ENCODE measurements at places on chromosomes 12 and 14.

DNA sequence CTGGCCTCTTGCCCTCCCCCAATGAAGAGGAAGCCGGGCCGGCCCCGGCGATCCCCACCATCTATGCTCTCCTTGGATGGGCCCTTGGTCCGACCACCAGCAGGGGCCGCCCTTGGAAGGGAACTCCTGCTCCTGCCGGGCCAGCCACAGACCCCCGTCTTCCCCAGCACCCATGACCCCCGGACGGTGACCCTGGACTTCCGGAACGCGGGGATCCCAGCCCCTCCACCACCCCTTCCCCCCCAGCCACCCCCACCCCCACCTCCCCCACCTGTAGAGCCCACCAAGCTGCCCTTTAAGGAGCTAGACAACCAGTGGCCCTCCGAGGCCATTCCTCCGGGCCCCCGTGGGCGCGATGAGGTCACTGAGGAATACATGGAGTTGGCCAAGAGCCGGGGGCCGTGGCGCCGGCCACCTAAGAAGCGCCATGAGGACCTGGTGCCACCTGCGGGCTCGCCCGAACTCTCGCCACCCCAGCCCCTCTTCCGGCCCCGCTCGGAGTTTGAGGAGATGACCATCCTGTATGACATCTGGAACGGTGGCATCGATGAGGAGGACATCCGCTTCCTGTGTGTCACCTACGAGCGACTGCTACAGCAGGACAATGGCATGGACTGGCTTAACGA lies 19.4 kb downstream of the SETD1B start:
- DNase-seq, result no peak

DNA sequence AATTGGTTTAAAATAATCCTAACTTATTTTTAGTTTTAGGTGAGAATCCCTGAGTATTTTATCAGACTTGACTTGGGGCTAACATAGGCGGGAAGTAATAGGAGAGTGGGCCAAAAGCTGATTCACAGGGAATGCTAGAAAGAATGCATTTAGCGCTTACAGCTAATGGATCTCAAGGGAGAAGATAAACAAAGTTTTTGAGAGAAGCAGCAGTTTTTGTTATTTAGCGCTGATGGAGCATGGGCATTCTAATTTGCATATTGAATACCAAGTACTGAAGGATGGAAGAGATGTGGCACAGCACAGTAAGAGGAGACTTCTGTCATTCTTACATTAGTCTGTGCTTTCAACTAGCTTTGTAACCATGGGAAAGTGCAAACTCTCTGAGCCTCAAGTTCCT lies 436.0 kb upstream of the FBXO33 start:
- DNase-seq, result no peak

- DNase-seq, result no peak
Observed at GRCh38 chr12:106125351-106126095, 13.2 kb downstream of the NUAK1 start.

- no peak for DNase-seq
Observed at GRCh38 chr12:4478933-4479332, 33.3 kb upstream of the FGF6 start.

DNA sequence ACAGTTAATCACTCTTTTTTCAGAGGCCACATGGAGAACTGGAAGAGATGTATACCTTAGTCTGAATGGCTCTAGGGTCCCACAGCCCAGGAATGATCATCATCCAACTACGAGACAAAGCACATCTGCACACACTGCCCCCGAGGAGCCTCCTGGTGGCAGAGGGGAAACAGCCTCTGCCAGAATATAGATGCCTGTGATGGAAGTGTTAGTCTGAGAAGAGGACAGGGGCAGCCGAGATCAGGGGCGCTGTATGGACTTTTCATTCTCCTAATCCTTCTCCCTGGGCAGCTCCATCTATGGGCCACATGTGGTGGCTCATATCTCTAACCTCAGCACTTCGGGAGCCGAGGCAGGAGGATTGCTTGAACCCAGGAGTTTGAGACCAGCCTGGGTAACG lies 82.8 kb upstream of the CAPRIN2 start:
- DNase-seq, result no peak

DNA sequence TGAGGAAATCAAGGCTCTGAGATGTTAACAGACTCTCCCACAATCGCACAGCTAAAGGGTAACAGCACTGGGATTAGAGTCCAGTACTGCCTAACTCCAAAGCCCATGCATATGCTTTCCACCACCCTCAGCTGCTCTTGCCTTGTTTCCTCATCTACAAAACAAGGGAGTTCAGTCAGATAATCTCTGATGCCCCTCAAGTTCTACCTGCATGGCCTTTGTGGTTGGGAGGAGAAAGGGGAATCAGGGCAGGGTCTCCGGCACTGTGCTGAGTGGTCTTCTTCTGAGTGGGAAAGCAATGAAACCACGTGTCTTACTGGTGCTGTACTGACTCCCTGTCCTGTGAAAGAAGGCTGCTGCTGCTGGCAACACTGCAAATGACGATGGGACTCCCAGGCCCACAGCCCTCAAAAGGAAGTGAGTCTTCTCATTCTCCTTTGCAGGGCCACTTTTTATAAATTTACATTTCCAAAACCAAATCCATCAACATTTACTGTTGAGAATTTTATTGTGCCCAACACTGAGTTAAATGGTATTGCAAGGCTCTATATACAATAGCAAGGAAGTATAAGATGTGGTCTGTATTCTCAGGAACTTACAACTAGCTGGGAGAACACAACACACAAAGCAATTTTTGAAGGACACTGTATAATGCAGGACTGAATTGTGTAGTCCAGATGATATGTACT lies 19.7 kb upstream of the DUSP16 start:
- no peak for DNase-seq

DNA sequence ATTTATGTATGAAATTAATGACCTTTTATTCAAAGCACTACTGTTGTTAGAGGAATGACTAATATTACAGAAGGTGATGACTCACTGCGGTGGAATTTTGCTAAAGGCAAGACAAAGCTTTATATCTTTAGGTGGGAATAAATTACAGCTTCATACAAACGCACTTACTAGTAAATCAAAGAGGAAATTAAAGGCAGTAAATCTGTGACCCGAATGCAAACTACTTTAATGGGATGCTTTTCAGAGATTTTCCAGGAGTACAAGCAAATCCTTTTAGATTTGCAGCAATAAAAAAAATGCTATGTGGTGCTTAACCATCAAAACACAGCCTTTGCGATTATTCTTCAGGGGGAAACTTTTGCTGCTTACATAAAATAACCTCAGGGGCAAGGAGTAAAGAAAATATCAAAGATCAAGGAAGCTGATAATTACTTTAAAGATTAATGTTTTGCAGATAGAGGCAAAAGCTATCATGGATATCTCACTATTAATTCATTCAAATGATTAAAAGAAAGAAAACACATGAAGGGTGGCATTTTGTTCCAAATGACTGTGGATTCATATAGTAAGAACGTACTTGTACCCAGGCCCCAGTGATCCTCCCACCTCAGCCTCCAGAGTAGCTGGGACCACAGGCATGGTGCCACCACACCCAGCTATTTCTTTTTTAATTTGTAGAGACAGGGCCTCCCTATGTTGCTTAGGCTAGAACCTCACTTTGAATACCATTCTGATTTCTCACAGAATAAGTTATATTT lies 98.9 kb downstream of the DENND5B start:
- DNase-seq, result no peak

DNA sequence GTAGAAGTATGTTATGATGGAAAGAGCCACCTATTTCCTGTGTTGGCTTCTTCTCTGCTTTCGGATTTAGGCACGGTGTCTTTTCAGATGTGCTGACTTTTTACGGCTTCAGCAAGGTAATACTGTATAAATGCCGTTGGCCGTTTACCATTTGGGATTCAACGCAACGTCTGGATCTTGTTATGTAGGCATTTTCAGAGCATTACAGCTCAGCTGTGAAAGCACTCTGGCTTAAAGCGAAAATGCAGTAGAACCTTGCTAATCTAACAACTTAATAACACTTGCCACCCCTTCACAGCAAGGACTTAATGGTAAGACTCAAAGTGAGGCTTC lies 229.9 kb downstream of the EFCAB11 start:
- DNase-seq, result no peak

GRCh38 chr14:49930720-49931119 lies 37.8 kb downstream of the ARF6 start:
- no peak for DNase-seq

DNA sequence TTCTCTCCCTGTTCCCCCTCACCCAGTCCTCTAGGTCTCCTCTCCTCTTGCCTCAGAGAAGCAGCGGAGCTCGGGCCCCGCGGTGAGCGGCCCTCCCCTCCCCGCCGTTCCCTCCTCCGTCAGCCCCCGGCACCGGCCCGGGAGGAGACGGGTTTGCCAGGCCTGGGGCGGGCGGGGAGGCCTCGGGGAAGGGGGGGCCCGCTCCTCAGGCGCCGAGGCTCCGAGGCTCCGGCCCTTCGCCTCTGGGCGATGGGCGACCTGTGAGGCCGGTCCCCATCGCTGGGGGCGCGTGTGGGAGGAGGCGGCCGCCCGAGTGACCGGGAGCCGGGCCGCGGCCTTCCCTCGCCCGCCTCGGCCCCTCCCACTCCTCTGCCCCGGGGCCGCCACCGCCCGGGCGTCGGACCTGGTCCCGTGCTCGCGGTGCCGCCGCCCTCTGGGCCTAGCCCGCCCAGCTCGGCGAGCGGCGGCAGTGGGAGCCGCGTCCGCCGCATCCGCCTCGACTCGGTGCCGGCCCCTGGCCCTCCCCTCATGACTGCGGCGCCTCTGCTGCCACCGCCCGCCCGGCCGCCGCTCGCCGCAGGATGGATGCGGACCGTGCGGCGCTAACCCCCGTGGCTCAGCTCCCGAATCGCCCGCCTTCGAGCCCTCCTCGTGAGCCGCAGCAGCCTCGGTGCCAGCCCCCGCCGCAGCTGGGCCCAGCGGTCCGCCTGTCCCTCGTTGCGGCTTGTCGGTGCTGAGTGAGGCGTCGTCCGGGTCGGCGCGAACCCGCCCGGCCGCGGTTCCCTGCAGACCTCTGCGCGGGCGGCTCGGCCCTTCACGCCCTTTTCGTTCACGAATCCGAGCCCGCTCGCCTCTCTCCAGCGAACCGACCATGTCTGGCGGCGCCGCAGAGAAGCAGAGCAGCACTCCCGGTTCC lies 574 bp downstream of the WNK1 start:
- peak; percentile 66 for DNase-seq

DNA sequence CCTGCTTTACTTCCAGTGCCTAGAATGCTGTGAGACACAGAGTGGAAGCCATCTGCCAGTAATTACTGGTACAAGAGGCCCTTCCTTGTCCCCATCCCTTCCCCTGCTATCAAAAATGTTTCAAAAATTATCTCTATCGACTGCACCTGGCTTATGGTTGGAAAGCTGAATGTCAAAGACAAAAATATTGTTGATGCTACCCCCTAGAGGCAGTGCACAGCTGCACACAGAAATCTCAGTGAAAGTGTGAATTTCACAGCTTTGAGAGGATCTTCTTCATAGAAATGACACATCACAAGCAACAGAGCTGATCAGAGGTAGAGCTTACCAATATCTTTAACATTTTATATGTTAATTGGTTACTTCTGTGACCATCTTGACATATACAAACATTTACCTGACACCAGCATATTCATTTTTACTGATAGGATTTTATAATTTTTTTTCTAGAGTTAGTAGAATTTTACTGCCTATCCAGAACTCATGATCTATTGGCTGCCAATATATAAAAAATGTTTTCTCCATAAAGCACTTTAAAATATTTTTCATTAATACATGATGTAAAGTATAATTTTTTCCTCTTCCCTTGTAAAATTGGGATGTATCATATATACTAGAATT lies 138.0 kb downstream of the AACS start:
- no peak for DNase-seq

All from stimulated activated naive CD8-positive, alpha-beta T cell treated with anti-CD3 and anti-CD28 coated beads, Interleukin-15, amount 100 ng/mL, for 72 hours (primary cell).